AG04449 (cell line): ENCODE measurements at places on chromosomes 7 and 10.

DNA sequence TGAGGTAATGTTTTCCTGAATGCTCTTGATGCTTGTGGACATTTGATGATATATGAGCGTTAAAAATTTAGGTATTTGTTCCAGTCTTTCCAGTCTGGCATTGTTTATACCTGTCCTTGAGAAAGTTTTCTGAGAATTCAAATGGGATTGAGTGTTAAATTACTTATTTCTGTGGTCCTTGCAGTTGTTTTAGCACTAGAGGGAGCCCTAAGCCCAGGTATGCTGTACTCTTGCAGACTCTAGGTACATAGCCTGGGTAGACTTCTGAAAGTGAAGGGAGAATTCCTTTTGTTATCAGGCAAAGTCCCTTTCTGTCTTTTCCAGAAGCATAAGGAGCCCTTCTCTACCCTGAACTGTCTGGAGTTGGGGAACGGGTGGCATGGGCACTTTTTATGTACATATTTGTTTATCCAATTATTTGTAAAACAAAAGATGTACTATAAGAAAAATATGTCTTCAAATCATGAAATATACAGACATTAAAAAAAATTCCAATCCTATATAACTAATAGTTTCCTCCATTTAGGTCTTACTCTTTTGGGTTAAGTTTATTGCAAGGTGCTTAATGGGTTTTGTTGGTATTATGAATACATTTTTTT lies 262.1 kb downstream of the ATRNL1 start:
- DNase-seq = peak; percentile 23

GRCh38 chr10:132858121-132859081 lies 72.5 kb upstream of the NKX6-2 start:
- DNase-seq = no peak

- no peak for DNase-seq
These were observed 80.3 kb upstream of the RHOBTB1 start for GRCh38 chr10:61024151-61024855.

GRCh38 chr10:126908225-126908624 lies 3.0 kb downstream of the DOCK1 start:
- no peak for DNase-seq

- DNase-seq = no peak
These were observed 177.6 kb upstream of the FZD8 start for GRCh38 chr10:35819736-35820135.

DNA sequence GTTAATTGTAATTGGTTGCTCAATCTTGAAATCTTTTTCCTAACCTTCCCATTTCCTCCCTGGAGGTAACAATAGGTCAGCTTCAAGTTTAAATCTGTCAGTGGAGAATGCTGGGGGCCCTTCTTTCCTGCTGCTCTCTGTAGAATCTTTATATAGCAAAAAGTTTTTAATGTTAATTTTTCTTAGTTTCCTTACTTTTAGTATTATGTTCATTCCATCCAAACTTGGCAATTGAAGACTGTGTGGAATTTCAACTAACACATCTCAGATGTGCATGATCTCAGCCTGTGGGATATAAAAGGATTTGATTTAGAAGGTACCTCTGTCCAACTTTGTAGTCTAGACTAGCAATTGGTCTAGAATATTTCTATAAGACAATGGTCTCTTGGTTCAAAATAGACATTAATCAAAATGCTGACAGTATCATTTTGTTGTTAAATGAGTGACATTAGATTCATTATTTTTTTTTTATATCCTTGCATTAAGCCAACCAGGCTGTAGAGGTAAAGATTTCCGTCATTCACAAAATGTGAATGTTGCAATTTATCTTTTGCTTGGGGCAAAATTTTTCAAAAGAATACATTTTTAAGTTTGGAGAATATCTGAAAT lies 100.4 kb upstream of the SEMA3A start:
- DNase-seq = no peak

DNA sequence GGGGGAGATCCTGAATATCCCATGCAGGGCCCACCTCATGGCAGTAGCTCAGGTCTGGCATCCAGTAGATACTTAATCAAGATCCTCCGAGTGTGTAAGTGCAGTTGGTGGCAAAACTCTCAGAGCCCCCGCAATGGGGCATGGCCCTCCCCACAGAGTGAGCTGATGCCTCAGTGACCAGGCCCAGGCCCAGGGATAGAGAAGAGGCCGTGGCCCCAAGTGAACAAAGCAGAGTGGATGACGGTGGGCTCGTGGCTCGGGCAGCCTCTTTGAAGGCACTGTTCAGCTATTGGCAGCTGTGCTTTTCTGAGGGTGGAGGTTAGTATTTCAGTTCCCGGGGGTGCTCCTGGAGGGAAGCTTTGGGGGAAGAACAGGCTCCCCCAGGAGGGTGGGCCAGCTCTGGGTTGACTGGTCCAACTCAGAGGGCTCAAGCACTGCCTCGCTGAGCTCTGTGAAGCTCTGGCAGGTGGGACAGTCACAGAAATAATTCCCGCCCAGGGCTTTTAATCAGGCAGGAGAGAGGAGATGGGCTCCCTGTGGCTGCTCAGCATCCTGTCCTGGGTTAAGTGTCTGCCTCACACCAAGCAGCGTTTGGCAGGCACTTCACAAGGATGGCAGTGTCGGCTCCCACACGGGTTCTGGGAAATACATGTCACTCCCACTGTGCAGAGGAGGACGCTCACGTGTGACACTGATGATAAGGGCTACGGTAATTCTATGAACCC lies 583.6 kb downstream of the TCERG1L start:
- no peak for DNase-seq

DNA sequence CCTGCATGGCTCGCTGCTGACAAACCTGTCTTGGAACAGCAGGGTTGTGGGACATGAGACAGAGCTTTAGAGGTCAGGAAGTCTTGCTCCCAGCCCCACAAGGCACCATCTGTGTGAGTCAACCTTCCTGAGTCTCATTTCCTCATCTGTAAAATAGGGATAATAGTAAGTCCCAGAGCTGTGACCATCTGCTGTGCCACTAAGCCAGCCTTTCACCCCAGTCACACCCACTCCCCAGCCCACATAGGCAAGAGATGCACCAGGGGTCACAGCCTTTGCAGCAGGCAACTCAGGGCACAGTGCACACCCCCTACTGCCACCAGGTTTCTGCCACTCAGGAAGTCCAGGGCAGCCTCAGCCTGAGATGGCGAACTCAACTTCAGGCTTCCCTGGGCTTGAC lies 29.4 kb upstream of the CDH23 start:
- DNase-seq = no peak

DNA sequence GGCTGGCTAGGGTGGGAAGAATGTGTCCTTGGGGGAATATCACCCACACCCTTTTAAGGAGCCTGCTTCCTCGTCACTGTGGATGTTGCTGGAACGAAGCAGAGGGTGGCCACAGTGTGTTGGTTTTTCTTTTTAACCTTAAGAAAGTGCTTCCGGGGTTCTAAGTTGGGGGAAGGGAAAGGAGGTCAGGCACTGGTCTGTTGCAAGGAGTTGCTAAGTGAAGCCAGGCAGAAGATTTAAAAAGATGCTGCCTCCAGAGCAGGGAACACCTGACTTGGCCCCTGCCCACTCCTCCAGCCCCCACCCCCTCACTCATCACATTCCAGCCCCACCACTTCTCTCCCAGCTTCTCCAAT lies 213.1 kb downstream of the EMX2 start:
- no peak for DNase-seq

DNA sequence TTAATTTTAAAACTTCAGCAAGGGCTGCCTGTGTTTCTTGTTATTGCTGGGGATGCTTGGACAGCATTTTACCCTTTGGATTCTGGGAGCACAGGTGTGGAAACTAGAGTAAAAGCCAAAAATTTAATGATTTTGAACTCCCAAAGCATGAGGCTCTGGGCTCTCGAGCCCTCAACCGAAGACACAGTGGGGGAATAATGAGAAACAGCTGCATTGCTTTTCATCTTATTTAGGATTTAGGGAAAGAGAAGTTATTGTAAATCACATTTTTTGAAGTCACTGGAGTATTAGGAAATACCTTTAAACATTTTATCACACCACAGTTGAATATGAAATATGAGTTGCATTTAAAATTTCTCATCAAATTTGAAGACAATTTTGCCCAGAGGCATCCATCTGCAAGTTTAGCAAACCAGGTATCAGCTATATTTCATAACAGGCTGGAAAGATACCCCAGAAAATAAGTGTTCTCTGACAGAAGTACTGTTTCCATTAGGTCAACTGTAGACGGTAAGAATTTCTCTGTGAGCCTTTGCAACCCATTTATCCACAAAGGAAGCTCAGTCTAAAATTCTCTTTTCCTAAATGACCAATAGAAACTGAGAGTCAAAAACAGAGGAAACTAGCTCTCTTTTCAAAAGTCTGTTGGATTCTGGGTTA lies 290.6 kb upstream of the PHYHIPL start:
- DNase-seq = no peak

DNA sequence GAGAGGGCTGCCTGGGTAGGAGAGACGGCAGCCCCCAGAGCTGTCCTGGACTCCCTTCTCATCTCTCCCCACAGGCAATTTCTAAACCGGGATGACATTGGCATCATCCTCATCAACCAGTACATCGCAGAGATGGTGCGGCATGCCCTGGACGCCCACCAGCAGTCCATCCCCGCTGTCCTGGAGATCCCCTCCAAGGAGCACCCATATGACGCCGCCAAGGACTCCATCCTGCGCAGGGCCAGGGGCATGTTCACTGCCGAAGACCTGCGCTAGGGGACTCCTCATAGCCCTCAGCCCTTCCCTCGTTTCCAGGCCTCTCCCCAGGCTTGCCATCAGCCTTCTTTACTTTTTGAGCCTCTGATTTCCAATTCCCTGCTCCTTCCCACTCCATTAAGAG lies 2.6 kb downstream of the ATP6V1F start:
- no peak for DNase-seq

DNA sequence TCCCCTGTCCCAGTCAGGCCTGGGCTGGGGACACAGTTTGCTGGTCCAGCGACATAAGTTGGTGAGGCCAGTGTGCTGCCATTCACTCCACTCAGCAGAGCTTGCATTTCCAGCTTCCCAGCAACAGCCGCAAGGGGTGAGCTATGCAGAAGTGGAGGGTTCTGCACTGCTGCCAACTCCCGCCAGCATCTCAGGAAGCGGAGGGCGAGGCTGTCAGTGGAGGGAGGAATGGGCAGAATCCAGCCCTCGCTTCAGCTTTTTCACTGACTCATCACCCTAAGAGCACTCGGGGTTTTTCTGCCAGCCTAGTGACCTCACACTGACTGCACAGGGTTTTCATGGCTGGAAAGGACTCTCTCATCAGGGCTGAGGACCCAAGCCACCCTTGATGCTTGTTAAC lies 625.1 kb upstream of the MKI67 start:
- DNase-seq = no peak

DNA sequence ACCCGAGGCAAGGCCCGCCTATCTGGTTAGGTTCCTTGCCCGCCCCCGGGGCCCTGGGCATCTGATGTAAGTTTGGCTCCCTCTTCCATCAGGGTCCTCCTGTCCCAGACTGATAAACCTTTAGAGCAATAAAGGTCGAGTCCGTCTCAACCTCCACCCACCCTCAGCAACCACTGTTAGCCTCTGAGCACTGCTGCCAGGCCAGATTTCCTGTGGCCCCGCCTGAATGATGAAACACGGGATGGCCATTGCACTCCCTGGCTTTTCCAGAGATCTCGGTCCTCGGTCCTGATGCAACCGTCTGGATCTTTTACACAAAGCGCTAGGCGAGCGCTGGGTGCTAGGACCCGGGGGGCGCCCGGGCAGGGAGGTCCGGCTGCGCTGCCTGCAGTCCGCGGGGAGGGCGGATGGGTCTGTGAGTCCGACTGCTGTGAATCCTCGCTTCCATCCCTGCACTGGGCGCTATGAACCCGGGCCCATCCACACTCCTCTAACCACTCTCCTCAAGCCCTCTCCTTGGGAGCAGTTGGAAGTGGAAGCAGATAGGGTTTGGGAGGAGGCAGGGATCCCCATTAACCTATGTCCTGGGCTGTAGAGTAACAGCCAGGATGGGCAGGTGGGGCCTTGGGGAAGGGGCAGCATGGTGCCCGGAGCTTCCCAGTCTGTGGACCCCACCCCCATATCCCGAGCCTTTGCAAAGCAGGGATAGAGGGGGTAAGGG lies 875 bp upstream of the DDIT4 start:
- DNase-seq = no peak

DNA sequence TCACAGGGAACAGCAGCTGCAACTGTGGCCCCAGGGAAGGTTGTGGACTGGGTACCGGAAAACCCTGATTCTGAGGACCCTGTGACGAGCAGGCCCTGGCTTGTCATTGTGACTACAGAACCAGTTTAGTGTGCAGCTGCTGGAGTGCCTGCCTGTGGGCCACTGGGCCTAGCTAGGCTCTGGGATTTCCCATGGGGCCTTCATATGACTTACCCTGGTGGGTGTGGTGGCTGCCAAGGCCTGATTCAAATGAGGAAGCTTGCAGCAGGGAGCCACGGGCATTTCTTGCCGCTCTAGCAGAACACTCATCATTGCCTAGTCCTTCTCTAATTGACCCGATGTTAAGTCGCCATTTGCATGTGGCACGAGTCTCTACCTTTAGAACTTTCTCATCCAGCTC lies 14.7 kb upstream of the CAMK2G start:
- DNase-seq = peak; percentile 64

DNA sequence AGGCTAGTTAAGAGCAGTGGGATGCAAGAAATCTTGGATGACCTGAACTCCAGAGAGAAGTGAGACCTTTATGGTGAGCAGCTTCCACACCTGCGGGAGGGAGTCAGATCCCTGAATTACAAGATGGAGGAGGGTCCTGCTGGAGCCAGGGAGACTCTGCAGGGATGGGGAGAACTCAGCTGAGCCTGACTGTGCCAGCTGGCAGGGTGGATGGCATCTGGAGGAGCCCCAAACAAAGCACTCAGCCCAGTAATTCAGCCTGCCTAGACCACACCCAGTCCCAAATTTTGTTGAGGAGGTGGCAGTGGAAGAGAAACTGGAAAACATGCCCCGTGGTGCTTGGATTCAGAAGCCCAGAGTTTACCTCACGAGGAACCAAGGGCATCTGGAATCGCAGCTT lies 208.2 kb downstream of the WDR11 start:
- no peak for DNase-seq

DNA sequence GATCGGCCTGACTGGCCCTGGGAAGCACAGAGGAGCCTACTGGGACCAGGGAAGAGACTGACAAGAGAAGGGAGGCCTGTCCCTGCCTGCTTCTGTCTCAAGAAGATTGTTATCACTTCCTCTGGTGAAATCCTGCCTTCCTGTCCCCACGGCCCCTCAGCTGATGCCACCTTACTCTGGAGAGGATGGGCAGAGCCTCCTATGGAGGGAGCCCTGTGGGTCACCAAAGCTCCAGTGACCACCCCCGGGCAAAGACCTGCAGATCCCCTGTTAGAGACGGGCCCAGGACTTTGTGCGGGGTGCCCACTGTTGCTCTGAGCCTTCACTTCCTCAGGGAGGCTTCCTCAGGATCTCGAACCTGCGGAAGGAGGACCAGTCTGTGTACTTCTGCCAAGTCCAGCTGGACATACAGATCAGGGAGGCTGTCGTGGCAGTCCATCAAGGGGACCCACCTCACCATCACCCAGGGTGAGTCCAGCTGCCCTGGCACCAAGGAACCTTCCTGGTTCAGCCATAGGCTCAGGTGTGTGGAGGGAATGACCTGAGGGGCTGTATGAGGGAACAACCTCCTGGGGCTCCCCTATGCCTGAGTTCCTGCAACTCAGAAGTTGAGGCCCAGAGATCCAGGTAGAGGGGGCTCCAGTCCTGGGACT lies 1.4 kb upstream of the PILRB start:
- DNase-seq = no peak
